ENCODE measurements at places on chromosomes 13 and 19. TPM values are rescaled to one million over a fixed set of nuclear protein-coding genes. Genes with fewer than 3 reads are reported as not detected.

The ELSPBP1 gene
- not detected for polyA plus RNA-seq

The PSG7 gene
- not detected for polyA plus RNA-seq

The NANOS3 gene
- not detected for polyA plus RNA-seq

The ZNF554 gene
- 2.5 TPM for polyA plus RNA-seq

The APOC4 gene
- polyA plus RNA-seq: not detected

The GPR12 gene
- polyA plus RNA-seq: 0.03 TPM

The TMEM150B gene
- 8.4 TPM for polyA plus RNA-seq

The RASGRP4 gene
- polyA plus RNA-seq: 0.69 TPM

The LILRA2 gene
- 0.66 TPM for polyA plus RNA-seq

The REX1BD gene
- polyA plus RNA-seq: 79.1 TPM

GRCh38 chr13:30665638-30666037 lies 47.9 kb downstream of the USPL1 start:
- H3K27me3 ChIP-seq: no peaks in the 10 kb centered on the region
- H3K27ac ChIP-seq: no peak overlapping the region
- no peaks in the 10 kb centered on the region for H3K4me1 ChIP-seq
- no peak for DNase-seq
- H3K36me3 ChIP-seq: no peaks in the 10 kb centered on the region

GRCh38 chr19:49114630-49115363 lies 627 bp downstream of the LIN7B start:
- peak overlapping the region; percentile 85 for H3K4me3 ChIP-seq
- H3K36me3 ChIP-seq: no peaks in the 10 kb centered on the region
- peak overlapping the region; percentile 84 for H3K27ac ChIP-seq
- H3K27me3 ChIP-seq: no peaks in the 10 kb centered on the region
- peak; percentile 83 for DNase-seq

DNA sequence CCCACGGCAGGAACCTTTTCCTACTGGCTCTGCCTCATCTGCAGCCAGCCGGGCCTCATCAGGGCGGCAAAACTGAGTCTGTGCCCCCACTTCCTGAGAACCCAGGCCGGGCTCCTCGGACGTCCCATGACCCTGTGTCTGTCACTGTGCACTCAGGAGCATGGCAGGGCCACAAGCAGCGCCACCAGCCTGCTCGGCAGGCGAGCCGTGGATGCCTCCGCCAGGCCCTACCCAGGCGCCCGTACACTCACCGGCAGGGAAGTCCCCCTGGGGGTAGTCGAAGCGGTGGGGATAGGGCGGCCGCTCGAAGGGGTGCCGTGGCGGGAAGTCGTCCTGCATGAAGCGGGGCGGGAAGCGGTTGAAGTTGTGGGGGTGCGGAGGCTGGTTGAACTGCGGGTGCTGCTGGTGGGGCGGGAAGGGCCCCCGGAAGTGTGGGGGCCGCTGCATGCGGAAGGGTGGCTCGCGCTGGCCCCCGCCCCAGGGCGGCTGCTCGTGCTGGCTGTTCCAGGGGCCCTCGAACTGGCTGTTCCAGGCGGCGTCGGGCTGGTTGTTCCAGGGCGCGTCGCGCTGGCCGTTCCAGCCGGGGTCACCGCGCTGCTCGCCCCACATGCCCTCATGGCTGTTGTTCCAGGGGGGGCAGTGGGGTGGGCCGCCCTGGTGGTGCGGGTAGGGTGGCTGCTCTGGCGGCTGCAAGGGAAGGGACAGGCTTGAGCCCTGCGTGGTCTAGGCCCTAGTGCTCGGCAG lies 17.1 kb downstream of the CHERP start:
- H3K27me3 ChIP-seq: no peaks in the 10 kb centered on the region
- H3K4me3 ChIP-seq: no peak overlapping the region
- peaks cover 80% of the 10 kb centered on the region for H3K36me3 ChIP-seq
- no peak for DNase-seq
- H3K4me1 ChIP-seq: no peaks in the 10 kb centered on the region

DNA sequence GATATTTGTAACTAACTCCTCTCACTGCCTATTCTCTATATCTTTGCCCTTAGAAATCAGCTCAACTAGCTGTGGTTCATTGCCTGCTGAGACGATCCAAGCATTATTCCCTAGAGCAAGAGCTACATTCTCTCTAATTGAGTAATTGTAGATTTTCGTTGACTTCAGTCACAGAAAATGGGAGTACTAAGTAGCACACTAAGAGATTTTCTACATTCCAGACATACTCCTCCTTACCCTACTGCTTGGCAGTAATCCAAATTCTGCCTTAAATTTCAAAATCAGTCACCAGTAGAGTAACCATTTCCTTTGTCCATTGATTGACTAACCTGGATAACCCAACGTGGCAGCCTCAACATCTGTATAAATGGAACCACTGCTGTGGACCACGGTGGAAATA lies 1786.8 kb downstream of the SLITRK5 start:
- H3K27ac ChIP-seq: no peak overlapping the region
- H3K4me3 ChIP-seq: no peak overlapping the region
- DNase-seq: no peak
- H3K36me3 ChIP-seq: no peaks in the 10 kb centered on the region
- no peaks in the 10 kb centered on the region for H3K4me1 ChIP-seq
- no peaks in the 10 kb centered on the region for H3K27me3 ChIP-seq

- H3K4me1 ChIP-seq: no peaks in the 10 kb centered on the region
- no peaks in the 10 kb centered on the region for H3K27me3 ChIP-seq
- H3K4me3 ChIP-seq: no peak overlapping the region
- H3K36me3 ChIP-seq: no peaks in the 10 kb centered on the region
- no peak for DNase-seq
- H3K27ac ChIP-seq: no peak overlapping the region
Measured at GRCh38 chr19:9953802-9954542, 17.7 kb upstream of the OLFM2 start.

DNA sequence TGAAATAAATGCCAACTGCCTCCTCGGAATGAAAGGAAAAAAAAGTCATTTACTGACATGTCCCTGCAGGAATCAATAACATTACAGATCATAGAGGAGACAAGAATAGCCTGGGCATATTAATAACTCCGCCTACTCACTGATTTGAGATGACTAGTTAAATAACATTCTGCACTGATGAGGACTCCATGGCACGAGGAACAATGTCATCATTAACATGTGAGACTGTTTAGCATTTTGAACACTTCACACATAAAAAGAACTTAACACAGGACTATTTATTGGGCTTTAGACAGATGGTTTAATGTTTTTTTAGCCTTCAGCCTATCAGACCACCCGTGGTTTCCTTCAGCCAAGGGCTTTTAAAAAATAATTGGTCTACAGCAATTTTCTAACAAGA lies 170.1 kb downstream of the OLFM4 start:
- H3K36me3 ChIP-seq: no peaks in the 10 kb centered on the region
- no peaks in the 10 kb centered on the region for H3K4me1 ChIP-seq
- no peak overlapping the region for H3K27ac ChIP-seq
- H3K27me3 ChIP-seq: peaks cover 17% of the 10 kb centered on the region
- DNase-seq: no peak

GRCh38 chr19:14405758-14406644 lies 13.1 kb downstream of the DDX39A start:
- H3K36me3 ChIP-seq: peaks cover 43% of the 10 kb centered on the region
- H3K4me1 ChIP-seq: no peaks in the 10 kb centered on the region
- peak overlapping the region; percentile 13 for H3K4me3 ChIP-seq
- H3K27me3 ChIP-seq: no peaks in the 10 kb centered on the region
- peak overlapping the region; percentile 77 for H3K27ac ChIP-seq
- DNase-seq: peak; percentile 93

- no peaks in the 10 kb centered on the region for H3K36me3 ChIP-seq
- no peaks in the 10 kb centered on the region for H3K4me1 ChIP-seq
- no peak overlapping the region for H3K4me3 ChIP-seq
- DNase-seq: no peak
- no peak overlapping the region for H3K27ac ChIP-seq
Measured at GRCh38 chr13:78383071-78383484, 220.3 kb downstream of the POU4F1 start.

DNA sequence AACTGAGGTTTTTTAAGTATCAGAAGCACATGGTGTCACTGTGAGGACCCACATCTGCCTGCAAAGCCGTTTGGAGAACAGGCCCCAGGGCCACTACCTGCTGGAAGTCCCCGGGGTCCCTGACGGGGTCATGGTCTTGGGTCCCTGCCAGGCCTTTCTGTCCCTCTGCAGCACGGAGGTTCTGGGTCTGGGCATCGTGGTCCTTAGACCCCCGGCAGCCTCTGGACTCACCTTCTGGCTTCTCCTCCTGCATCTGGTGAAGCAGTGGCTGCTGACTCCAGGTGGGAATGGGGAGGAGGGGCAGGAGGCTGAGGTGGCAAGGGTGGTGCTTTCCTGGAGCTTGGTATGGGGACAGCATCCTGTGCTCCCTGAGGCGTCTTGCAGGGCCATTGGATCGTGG lies 198.6 kb downstream of the TEX29 start:
- no peak overlapping the region for H3K4me3 ChIP-seq
- DNase-seq: no peak
- no peaks in the 10 kb centered on the region for H3K4me1 ChIP-seq
- peaks cover 34% of the 10 kb centered on the region for H3K27me3 ChIP-seq
- no peaks in the 10 kb centered on the region for H3K36me3 ChIP-seq

- no peaks in the 10 kb centered on the region for H3K36me3 ChIP-seq
- no peaks in the 10 kb centered on the region for H3K27me3 ChIP-seq
- H3K4me1 ChIP-seq: no peaks in the 10 kb centered on the region
Measured at GRCh38 chr13:33771296-33771695, 46.7 kb upstream of the RFC3 start.

GRCh38 chr19:45442408-45442777 lies 18.7 kb upstream of the ERCC1 start:
- H3K4me3 ChIP-seq: no peak overlapping the region
- peak overlapping the region; percentile 91 for H3K27ac ChIP-seq
- no peaks in the 10 kb centered on the region for H3K27me3 ChIP-seq
- DNase-seq: no peak
- H3K36me3 ChIP-seq: no peaks in the 10 kb centered on the region
- peaks cover 35% of the 10 kb centered on the region for H3K4me1 ChIP-seq

DNA sequence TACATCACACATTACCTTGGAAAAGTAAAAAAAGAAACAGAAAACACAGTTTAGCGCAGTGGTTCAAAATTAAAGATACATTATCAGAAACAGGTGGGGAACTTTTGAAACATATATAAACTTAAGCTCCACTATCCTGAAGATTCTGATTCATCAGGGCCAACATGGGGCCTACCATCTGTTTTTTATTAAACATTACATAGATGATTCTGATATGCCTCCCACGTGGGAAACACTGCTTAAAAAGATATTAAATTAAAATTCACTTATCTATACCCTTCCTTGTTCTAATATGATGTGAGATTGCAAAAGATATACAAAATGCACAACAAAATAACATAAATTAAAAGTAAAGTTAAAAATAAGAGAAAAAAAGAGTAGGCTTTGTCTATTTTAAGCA lies 125.0 kb downstream of the VWA8 start:
- no peaks in the 10 kb centered on the region for H3K36me3 ChIP-seq
- no peaks in the 10 kb centered on the region for H3K27me3 ChIP-seq
- DNase-seq: no peak
- H3K27ac ChIP-seq: no peak overlapping the region
- H3K4me3 ChIP-seq: no peak overlapping the region

DNA sequence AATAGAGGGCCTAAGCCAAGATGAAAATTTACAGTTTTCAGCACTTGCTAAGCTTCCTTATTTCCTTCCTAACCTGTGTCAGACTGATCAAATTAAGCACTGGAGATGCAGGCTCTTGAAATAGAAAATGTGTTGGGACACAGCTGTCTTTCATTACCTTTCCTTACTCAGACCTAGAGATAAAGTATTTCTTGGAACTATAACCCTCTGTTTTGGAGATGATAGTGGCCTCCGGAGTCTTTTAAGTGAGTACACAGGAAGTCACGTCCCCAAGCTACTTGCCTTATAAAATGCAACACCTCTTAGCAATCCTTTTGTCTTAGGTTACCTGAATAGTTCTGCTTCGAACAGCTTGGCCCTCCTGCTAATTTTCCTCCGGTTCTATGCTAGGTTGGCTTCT lies 12.4 kb upstream of the AKAP11 start:
- no peaks in the 10 kb centered on the region for H3K4me1 ChIP-seq
- no peak overlapping the region for H3K27ac ChIP-seq
- H3K27me3 ChIP-seq: no peaks in the 10 kb centered on the region

- H3K27me3 ChIP-seq: peaks cover 3% of the 10 kb centered on the region
- no peak for DNase-seq
Measured at GRCh38 chr19:2744113-2744512, 4.3 kb upstream of the SLC39A3 start.

DNA sequence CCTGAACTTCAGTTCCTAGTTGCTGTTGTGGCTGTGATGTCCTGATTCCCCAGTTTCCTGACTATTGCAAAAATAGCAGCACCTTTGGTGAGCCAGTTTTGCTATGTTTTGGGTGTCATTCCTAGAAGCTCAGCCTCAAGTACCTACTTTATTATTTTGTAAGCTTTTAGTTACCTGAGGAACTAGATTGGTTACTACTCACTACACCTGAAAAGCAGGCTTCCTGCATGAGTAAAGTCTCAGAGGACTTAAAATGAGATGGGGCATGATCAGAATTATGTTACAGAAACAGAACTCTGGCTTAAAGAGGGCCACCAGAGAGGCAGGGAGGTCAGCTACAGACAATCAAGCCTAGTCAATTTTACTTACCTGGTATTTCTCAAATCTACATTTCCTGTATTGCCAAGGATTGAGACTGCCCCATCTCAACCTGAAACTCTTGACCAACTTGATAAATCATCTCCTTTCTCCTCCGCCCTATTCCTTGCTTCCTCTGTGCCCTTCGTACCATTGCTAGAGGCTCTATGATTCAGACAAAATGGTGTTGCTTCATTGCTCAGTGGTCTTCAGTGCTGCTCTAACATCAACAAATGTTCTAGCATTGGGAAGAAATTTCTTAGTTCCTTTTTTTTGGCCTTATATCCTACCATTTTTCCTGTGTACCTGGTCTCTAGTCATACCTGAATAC lies 58.9 kb downstream of the RAP2A start:
- H3K4me3 ChIP-seq: no peak overlapping the region
- H3K36me3 ChIP-seq: no peaks in the 10 kb centered on the region
- DNase-seq: no peak
- H3K4me1 ChIP-seq: no peaks in the 10 kb centered on the region
- H3K27me3 ChIP-seq: no peaks in the 10 kb centered on the region
- H3K27ac ChIP-seq: no peak overlapping the region

DNA sequence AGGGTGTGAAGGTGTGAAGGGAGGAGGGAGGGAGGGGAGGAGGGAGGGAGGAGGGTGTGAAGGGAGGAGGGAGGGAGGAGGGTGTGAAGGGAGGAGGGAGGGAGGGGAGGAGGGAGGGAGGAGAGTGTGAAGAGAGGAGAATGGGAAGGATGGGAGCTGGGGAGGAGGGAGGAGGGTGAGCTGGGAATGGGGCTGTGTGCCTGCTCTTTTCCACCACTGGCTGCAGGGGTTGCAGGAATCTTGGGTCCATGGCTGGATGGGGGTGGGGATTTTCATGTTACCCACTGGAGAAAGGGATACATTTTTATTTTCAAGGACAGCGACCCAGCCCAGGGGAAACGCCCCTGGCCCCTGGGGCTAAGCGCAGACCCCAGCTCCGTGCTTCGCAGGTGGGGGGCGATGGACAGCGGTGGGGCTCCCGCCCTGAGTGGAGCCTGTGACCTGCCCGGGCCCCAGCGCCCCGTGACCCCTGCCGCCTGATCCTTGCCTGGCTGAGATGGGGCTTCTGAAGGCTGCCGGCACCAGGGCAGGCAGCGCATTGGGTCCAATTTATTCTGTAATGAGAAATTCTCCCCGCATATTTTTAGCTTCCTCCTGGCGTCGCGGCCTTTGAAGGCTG lies 3.0 kb upstream of the EFNA2 start:
- DNase-seq: no peak
- no peak overlapping the region for H3K27ac ChIP-seq
- H3K27me3 ChIP-seq: peaks cover 47% of the 10 kb centered on the region

GRCh38 chr19:35353635-35354034 lies 4.6 kb upstream of the FFAR3 start:
- H3K4me1 ChIP-seq: no peaks in the 10 kb centered on the region
- no peaks in the 10 kb centered on the region for H3K36me3 ChIP-seq
- no peak overlapping the region for H3K27ac ChIP-seq
- peak; percentile 17 for DNase-seq

- H3K4me3 ChIP-seq: peak overlapping the region; percentile 63
- H3K4me1 ChIP-seq: peaks cover 66% of the 10 kb centered on the region
- DNase-seq: peak; percentile 95
Measured at GRCh38 chr19:42244347-42245220, 2.2 kb upstream of the GSK3A start.
